ENCODE measurements at places on chromosomes 2 and 18.

- no peak for DNase-seq
These were observed 273.5 kb downstream of the CALCRL start for GRCh38 chr2:187174582-187174981.

GRCh38 chr2:230946429-230947234 lies 21.6 kb upstream of the GPR55 start:
- DNase-seq = no peak

- no peak for DNase-seq
These were observed 76.2 kb upstream of the STK39 start for GRCh38 chr2:168323529-168324021.

GRCh38 chr2:48767330-48767729 lies 11.8 kb upstream of the LHCGR start:
- no peak for DNase-seq

DNA sequence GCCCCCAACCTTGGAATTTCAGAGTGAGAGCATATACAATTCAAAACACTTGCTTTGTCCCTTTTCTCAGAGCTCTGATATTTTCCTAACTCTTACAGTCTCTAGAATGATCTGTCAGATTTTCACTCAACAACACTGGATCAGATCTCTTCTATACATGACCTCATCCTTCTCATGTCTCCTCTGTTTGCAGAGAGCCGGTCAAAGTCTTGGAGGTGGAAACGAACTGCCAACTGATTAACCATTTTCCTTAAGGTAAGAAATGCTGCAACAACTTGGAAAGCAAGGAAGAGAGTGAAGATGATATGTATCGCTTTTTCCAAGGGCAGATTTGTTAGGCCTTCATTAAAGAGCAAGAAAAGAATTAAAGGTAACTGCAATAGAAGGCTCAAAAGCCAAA lies 4.9 kb downstream of the TMEM17 start:
- no peak for DNase-seq

DNA sequence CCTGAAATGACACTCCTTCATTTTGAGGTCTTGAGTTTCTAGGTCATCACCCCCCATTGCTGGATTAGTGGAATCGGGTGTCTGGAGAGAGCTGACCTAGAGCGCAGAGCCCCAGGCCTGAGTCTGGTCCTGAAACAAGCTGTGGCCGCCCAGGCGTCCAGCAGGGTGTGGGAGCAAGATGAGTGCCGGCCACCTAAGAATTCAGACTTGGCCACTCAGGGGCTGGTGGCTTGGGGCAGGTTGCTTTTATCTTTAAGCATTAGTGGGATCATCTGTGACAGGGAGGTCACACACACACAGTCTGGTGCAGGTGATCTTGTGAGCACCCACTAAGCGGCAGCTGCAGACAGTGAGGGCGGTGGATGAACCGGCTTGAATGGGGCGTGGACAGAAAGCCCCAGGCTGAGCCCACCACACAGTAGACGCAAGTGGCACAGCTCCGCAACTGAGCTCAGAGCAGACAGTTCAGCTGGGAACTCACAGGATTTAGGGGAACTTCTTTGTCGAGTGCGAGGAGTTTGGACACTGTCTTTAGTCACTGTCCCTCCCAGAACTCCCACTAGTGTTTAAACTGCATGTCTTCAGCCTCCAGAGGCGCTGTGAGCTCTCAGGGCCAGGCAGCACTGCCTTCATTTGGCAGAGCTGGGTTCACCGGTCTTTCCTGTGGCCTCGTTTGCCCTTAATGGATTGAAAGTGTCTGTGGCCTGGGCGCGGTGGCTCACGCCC lies 21.5 kb downstream of the ITGB1BP1 start:
- DNase-seq = no peak

GRCh38 chr18:64929036-64929435 lies 780.1 kb upstream of the LINC00305 start:
- no peak for DNase-seq

- no peak for DNase-seq
These were observed 769.2 kb upstream of the FAM98A start for GRCh38 chr2:34368304-34368703.

GRCh38 chr2:47867205-47867604 lies 39.1 kb downstream of the FBXO11 start:
- no peak for DNase-seq

DNA sequence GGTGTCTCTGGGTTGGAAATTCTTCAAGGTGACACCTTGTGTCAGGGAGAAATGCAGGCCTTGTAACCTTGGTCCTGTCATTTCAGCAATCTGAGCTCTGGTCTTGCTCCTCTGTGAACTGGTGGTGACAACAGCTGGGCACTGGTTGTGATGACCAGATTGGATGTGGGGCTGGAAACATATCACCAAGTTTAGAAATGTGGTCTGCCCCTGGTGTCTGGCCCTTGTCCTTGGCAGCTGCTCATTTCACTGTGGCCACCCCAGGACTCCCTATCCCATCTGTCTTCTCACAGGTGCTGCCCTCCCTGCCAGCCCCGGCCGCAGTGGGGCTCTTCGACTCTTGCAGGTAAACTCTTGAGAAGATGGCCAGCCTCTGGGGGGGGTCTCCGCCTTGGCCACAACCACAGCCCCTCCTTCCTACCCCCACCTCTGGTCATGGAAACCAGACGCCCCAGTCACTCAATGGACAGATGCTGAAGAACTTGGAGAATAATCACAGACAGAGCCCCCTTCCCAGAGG lies 20.7 kb downstream of the SIX3 start:
- no peak for DNase-seq

- DNase-seq = no peak
These were observed 9.2 kb upstream of the DNAH7 start for GRCh38 chr2:196077821-196078220.

GRCh38 chr2:69242651-69243051 lies 144.4 kb downstream of the GFPT1 start:
- no peak for DNase-seq

DNA sequence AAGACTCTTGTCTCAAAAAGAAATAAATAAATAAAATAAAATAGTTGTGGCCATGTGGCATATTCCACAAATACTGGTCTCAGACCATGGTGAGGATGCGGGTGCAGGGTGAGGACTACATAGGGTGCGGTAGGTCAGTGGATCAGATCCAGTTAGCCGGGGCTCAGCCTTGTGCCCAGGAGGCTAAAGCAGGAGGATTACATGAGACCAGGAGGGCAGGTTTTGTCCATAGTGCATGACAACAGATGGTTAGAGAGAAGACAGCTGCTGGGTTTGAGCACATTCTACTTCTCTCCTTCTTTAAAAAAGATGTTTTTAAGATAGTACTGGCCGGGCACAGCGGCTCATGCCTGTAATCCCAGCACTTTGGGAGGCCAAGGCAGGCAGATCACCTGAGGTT lies 12.8 kb upstream of the PSD4 start:
- DNase-seq = no peak

DNA sequence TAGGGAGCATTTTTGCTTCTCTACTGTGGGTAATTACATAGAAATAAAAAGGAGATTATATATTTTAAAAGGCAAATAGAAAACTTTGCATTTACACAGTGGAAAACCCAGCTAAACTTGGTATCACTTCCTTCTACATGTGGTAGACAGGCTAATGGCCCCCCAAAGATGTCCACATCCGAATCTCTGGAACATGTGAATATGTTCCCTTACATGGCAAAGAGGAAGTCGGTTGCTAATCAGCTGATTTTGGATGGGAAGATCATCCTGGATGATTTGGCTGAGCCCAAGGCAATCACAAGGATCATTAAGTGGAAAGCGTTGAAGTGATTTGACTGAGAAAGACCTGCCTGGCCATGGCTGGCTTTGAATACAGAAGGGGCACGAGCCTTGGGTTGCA lies 26.2 kb downstream of the CREG2 start:
- no peak for DNase-seq

- DNase-seq = peak; percentile 40
These were observed at the start of gene CXCR2 for GRCh38 chr2:218125626-218126080. CXCR2 (plus strand) TSS chr2:218126028; CDS start chr2:218134802, 8,774 bp downstream.

DNA sequence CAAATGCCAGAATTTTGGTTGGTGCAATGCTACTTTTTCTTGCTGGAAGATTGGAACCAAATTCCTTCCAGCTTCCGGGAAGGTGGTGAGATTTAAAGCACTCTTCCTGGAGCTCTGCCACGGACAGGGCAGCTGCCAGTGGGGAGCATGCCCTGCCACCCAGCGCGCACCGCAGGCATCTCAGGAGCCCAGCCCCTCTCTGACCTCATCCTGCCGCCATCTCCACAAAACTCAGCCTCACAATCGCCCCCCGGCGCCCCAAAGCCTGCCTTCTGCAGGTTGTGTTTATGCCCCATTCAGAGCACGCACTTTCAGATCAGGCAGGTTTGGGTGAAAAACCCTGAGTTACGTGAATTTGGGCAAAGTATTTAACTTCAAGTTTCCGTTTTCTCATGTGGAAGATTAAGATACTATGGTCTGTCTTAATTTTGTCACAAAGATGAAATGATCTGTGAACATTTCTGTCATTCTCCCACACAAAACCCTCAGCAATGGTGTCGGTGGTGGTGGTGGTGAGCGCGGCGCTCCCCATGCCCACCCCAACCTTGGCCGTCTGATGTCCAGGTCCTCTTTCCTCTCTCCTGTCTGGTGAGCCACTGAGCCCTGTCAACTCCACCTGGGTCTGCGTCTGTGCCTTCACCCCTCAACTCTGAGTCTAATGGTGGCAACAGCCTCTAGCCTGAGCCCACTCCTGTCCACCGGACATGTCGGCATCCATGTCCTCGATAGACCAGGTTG lies 282.8 kb upstream of the SALL3 start:
- no peak for DNase-seq

DNA sequence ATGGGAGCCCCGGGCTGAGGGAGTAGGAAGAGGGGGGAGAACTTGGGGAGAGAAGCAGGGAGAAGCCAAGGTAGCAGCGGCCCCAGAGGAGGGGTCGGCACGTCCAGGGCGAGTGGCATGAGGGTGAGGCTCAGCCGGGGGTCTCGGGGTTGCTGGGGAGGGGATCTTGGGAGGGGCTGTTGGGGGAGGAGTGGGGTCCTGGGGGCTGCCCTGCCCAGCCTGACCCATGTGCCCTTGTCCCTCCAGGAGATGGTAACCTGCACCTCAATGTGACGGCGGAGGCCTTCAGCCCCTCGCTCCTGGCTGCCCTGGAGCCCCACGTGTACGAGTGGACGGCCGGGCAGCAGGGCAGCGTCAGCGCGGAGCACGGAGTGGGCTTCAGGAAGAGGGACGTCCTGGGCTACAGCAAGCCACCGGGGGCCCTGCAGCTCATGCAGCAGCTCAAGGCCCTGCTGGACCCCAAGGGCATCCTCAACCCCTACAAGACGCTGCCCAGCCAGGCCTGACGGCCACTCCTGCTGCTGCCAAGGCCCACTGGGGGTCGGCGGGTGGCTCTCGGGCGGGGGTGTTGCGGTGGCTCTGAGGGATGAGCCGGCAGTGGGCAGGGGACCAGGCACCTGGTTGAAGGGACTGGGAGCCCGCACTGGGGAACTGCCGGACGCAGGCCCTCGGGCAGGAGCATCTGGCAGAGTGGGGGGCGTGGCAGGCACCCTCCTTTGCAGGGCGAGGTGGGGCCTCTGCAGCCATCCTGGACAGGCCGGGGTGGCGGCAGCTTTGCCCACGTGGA lies 9.0 kb upstream of the GAL3ST2 start:
- peak; percentile 19 for DNase-seq

DNA sequence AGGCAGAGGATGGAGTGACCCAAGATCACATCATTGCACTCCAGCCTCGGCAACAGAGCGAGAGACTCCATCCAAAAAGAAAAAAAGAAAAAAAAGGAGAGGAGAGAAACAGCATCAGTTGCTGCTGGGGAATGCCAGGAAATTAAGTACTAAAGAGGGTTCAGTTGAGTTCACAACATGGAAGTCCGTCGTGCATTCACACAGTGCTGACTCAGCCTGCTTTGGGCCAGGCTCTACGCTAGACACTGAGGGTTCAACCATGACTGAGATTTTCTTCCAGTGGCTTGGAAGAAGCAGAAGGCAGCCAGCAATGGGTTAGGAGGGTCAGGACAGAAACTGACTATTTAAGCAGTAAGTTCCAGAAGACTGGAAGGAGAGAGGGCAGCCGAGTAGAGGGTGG lies 108.8 kb downstream of the FMNL2 start:
- DNase-seq = no peak
